ENCODE measurements at places on chromosomes 3 and 15.

GRCh38 chr3:175735866-175736265 is 876.7 kb downstream of the NAALADL2 start:
- DNase-seq: no peak

DNA sequence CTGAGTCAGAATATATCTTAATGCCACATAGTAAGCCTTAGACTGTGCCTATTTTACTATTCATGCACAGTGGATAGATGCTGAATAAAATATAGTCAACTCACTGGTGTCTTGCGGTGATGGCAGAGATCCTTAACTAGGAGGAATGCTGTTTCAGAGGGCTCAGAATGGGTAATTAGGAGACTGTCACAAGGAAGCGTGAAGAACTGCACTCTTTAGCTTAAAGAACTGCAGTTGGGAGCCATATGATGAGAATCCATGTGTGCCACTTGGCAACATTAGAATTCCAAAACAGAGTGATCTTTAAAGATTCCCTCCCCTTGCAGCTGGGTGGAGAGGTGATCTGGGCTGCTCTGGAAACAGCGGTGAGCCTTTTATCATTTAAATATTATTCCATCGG is 357.6 kb downstream of the MCTP2 start:
- no peak for DNase-seq

GRCh38 chr15:93587059-93587521 is 498.1 kb upstream of the RGMA start:
- no peak for DNase-seq

- no peak for DNase-seq
Measured at GRCh38 chr15:69338535-69339213, 40.0 kb downstream of the PAQR5 start.

DNA sequence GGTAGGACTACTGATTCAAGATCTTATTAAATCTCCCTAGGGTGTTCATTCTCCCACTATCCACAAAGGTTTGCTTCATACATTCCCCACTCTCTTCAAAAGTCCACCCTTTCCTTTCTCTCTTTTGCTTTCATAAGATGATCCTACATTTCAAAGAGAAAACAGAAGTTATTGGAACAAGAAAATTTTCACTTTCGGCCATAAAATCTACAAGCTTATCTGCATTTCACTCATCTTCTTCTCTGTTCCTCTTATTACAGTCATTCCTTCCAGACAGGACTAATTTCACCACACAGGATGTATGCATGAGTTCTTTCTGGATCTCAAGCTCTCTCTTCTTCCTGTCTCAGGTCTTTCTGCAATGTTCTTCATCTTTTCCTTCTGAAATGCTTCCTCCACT is 238.7 kb downstream of the ISL2 start:
- DNase-seq: no peak

- no peak for DNase-seq
Measured at GRCh38 chr3:197736010-197736490, 654 bp downstream of the RUBCN start.

GRCh38 chr3:194313560-194314387 is 37.4 kb downstream of the CPN2 start:
- DNase-seq: no peak

DNA sequence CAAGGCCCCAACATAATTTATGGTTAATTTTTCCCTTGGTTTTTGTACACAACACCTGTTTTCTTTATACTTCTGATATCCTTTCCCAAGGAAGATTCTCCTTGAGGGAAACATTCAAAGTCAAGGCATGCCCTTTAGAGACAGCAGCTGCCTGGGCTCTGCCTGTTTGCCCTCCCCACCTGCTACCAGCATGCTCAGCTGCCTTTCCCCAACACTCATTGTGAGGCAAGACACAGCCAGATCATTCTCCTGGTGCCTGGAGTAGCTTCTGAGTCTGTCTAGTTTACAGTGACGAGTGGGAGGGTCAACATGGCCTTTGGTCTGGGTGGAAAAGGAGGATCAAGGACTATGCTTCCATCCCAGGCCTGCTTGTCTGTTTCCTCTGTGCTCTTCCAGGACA is 132.5 kb downstream of the EPHB1 start:
- DNase-seq: no peak

GRCh38 chr15:98144388-98144787 is 183.9 kb downstream of the ARRDC4 start:
- DNase-seq: no peak

DNA sequence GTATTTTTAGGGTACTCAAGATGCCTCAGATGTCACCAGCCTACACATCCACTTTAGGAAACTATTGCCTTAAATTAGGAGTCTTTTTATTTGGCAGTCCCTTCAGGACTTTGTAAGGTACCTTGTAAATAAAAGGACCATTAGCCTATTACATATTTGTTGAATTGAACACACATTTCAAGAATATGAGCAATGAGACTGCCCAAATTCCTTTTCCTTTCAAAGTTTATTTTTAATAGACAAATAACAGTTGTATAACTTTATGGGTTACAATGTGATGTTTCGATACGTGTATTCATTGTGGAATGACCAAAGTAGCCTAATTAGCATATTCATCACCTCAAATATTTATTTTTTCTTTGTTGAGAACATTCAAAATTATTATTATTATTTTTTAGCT is 176.7 kb upstream of the PDZRN3 start:
- no peak for DNase-seq

DNA sequence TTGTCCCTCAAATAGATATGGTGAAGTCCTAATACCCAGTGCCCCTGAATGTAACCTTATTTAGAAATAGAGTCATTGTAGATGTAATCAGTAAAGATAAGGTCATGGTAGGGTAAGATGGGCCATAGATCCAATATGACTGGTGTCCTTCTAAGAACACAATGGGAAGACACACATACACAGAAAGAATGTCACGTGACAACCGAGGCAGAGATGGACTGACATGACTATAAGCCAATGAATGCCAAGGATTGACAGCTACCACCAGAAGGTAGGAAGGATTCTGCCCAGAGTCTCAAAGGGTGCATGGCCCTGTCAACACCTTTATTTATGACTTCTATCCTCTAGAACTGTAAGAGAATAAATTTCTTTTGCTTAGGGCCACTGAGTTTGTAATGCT is 231.2 kb downstream of the IL5RA start:
- no peak for DNase-seq

GRCh38 chr3:46593979-46594378 is 18.3 kb upstream of the FAM240A start:
- DNase-seq: no peak

DNA sequence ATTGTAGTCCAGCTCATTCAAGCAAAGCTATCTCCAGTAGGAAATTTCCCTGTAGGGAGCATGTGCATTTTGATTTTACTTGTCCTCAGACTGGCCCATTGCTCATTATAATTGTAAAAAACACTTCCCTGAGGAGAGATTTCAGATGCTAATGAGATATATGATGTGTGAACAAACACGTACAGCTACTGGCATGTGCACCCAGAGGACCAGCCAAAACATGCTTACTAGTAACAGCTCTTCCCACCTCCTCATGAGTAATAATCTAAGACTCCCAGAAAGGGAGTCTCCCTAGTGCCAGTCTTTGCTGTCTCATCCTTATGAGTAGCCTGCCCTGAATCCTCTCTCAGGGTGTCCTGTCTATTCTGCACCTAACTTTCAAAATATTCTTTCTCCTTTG is 43.4 kb downstream of the FBXO22 start:
- no peak for DNase-seq

- no peak for DNase-seq
Measured at GRCh38 chr3:123289391-123290106, 87.8 kb downstream of the SEC22A start.

DNA sequence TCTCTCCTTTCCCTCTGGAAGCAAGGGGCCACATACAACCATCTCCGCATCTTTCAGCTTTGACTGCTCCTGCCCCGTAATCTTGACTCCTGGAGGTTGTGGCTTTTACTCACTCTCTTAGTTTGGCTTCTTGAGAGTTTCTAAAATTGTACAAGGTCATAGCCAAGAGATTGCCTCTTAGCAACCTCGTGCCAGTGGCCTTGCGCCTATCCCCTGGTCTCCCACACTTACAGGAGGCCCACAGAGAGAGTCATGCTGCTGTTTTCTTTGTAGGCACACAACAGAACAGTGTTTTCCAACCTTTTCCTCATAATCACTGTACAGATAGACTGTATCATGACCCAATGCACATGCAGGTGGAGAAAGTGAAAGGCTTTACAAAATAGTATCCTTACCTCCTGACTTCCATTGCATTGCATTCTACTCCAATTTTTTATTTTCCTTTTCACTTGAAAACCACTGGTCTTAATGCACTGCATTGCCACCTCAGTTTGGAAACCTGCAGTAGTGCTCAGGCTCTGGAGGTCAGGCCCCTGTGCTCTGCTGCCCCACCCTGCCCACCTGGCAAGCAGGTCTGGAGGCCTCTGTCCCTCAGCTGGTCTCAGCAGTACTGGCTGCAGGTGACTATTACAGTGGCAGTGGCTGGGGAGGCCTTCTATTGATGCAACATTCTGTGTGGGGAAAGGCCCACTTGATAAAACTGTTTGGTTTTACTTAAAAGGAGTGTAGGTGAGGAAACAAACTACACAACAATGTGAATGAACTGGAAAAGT is 156.2 kb downstream of the DNAJB8 start:
- no peak for DNase-seq

GRCh38 chr3:106783231-106783630 is 594.0 kb upstream of the CCDC54 start:
- DNase-seq: no peak

DNA sequence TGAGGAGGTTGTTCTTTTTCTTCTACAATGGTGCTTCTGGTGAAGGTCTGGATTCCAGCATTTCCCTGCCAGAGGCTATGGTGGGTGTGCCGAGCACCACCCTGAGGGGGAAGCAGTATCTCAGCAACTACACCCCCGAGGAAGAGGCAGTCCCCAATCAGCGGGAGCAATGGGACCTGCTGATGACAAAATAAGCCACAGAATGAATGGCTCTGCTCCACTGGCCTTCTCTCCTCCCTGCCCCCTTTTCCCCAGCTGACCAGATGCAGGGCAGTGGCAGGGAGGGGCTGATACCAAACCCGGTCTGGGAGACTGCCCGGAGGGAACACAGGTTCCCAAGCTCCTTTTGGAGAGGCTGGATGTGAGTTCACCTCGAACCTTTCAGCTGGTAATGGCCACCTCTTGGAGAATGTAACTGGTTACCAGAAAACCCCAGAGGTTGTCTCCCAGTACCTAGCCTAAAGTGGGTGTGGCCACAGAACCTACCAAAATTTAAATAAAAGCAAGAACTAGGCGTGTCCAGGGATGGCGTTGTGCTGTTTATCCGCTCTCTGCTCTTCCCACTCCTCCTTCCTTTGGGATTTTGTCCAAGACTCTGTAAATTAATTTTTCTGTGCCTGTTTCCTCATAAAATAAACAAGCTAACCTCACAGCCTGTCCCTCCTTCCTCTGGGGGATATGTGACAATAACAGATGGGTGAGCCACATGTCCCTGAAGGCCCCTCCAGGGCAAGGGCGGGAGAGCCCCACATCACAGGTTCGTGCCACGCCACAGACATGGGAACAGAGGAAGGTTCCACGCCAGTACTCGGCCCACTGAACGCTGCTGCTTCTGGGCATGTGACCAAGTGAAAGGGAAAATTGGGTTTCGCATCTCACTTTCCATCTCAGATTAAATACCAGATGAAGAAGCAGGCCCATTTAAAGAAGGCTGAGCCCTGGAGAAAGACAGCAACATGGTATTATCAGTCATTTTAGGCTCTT is 35.1 kb upstream of the SPTBN5 start:
- DNase-seq: no peak

GRCh38 chr3:194999491-194999890 is 271.5 kb downstream of the XXYLT1 start:
- no peak for DNase-seq

DNA sequence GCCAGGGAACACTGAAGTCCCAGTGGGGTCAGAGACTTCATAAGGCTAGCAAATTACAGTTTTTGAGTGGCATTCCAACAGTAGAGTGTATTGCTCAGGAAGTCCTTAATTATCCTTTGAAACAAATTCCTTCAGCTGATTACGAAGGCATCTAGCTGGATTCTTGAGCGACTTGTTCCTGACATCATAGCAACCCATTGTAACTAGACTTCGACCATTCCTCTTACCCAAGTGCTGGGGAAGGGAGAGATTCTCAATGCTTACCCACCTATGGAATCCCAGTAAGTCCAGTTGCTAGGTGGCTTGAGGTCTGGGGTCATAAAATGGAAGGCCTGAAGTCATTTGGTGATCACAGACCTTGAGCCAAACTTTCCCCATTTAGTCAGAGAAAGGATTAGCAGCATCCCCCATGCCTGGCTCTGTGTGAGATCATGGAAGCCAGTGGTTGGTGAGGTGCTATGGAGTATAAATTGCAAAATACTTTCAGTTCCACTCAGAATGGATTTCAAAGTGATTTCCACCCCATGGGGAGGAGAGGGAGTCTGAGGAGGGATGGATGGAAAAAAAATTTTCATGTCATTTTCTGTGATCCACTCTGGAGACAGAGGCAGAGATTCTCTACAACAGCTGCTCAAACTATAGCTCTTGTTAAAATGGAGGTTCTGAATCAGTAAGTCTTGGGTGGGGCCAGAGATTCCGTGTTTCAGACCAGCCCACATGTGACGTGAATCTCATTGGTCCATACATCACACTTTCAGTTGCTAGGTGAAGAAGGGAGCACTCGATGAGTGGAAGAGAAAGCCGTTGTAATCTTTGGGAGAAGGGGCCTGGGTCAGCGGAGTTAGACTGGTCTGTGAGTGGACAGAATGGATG is 45.7 kb downstream of the CD86 start:
- DNase-seq: no peak

- no peak for DNase-seq
Measured at GRCh38 chr3:46383951-46384330, 13.2 kb downstream of the CCR5 start.

- DNase-seq: no peak
Measured at GRCh38 chr3:172520301-172520831, 2.9 kb downstream of the TNFSF10 start.

- DNase-seq: no peak
Measured at GRCh38 chr3:105067361-105067760, 299.3 kb upstream of the ALCAM start.

GRCh38 chr15:42724276-42724675 is 12.7 kb downstream of the CDAN1 start:
- no peak for DNase-seq

- peak; percentile 31 for DNase-seq
Measured at GRCh38 chr3:149368674-149369497, 8.6 kb downstream of the TM4SF1 start.

DNA sequence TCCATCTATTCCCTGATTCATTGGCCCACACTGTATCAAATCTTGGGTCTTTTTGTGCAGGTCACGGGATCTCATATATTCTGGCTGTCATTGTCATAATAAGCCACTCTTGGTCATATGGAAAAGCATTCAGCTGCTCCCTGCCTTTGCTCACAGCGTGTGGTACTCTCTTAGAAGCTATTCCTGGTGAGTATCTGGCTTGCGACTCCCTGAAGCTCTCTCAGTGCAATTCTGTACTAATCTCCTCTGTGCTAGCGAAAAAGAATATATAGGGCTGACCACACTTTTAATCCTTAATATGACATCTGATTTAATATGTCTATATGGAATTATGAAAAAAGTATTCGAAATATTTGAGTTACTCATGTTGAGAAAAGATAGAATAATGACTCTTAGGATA is 440.8 kb upstream of the GBE1 start:
- DNase-seq: no peak

DNA sequence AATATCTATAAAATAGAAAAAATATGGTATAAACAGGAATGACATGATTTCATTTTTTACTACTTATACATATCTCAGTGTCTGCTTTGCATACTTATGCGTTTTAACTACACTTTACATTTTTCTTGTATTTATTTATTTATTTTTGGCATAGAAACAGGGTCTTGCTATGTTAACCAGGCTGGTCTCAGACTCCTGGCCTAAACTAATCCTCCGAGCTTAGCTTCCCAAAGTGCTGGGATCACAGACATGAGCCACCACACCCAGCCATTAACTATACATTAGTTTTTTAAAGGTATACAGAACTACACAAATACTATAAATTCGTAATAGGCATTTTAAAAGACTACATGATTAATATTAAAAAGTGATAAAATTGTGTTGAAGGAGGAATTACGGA is 9.1 kb downstream of the ADAM10 start:
- DNase-seq: no peak
